ENCODE measurements at places on chromosomes 7 and 10.
A peak's percentile ranks its signal among the peaks of the same experiment; 100 is the strongest.

DNA sequence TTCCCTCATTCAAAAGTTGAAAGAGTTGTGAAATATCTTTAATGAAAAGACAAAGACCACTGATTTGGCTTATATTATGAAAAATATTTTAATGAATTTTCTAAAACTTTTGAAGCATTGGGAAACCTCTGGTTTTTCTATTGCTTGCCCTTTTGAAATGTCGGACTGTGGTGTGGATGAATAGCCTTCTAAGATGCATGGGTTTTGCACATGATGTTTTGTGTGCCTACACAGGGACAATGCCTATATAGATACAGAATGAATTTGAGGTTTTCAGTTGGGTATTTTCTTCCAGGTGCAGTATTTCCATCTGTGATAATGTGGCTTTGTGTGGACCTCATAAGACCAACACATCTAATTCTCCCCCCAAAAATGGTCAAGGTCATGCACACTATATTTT is 1437.9 kb downstream of the REEP3 start:
- no peak for DNase-seq

GRCh38 chr7:2032876-2033407 is 199.8 kb downstream of the MAD1L1 start:
- peak; percentile 19 for DNase-seq

DNA sequence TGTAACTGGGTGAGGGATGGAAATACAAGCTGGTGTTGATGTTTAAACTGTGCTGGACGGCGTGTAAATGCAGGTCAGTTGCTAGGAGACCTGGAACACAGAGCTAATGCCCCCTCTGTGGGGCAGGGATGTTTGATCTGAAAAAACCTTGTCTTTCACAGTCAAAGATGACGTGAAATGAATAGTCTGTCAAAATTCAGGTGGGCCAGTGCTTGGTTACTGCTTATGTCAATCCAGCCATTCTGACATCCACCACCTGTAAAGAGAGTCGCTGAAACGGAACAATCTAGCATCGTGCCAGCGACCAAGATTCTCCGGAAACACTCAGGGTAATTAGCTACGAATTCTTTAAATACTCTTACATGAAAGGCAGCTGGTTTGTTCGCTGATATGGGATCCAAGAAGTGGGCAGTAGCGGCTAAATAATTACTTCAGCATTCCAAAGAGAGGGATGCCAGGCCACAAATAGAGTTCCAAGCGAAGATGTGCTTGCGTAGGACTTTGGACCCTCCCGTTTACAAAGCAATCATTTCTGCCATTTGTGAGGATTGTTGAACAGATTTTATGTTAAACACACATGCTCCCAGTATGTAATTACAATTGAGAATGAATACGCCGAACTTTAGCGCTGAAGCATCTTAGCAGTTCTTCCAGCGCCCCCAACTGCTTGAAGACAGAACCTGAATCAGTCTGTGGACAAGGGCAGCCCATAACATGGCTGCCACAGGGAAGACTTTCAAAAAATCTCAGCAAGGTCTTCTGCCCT is 7.3 kb upstream of the ASB4 start:
- DNase-seq, result no peak

GRCh38 chr10:6035931-6036575 is 26.1 kb downstream of the IL2RA start:
- DNase-seq, result no peak

GRCh38 chr7:147182874-147183273 is 1066.3 kb downstream of the CNTNAP2 start:
- no peak for DNase-seq
